ENCODE measurements at places on chromosomes 6 and 20.

DNA sequence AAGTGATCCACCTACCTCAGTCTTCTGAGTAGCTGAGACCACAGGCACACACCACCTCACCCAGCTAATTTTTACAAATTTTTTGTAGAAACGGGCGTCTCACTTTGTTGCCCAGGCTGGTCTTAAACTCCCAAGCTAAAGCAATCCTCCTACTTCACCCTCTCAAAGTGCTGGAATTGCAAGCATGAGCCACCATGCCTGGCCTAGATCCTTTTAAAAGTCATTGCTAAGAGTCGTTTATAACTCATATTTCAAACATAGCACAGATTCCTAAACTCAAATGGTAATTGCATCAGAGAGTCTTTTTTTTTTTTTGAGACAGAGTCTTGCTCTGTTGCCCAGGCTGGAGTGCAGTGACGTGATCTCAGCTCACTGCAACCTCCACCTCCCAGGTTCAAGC lies 7.7 kb upstream of the SAMHD1 start:
- DNase-seq: no peak

DNA sequence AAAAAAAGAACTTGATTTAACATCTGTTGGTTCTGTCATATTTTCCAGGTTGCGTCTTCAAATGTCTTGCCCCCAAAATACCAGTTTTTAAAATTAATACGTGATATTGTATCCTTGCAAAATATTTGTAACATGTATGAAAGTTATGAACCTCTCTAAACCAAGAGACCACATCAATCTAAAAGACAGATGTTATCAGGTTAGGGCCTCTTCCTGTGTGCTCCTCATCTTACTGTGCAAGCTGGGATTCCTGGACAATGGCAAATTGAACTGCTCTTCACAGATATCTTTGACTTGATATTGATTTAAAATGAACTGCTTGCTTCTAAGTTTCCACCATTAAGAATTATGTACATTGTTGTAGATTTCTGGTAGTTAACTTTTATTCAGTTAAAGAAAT lies 9.6 kb downstream of the TMEM239 start:
- DNase-seq: no peak

GRCh38 chr20:62628691-62629090 lies 13.6 kb upstream of the SLCO4A1 start:
- no peak for DNase-seq

GRCh38 chr6:31586599-31587281 lies 663 bp downstream of the LST1 start:
- peak; percentile 52 for DNase-seq

DNA sequence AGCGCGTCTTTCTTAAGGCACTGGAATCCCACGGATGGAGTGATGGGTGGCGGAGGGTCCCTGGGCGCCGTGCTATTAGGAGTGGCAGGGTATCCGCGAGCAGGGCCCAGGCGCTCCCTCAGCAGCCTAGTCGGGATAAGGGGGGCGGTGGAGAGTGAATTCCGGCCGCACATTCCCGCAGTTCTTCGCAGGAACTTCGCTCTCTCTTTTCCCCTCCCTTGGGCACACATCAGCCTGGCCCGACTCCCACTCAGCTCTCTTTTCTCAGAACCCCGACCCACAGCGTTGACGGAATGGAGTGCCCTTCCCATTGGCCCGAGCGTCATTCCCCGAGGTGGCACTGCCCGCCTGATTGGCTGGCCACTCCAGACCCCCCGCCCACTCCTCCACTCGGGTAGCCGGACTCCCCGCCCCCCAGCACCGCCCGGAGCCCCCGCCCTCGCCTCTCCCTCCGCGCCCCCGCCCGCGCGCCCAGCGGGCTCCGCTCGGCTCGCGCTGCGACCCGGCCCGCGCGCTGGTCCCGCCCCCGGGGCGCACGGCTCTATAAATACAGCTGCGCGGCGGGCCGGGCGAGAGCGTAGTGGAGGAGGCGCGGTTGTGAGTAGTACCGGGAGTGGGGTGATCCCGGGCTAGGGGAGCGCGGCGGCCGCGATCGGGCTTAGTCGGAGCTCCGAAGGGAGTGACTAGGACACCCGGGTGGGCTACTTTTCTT lies at the start of gene ID4:
TSS of gene ID4 (plus strand) at position 572 of the 712 bp plus-strand sequence. CDS start 385 bp downstream, outside the sequence.
- no peak for DNase-seq

DNA sequence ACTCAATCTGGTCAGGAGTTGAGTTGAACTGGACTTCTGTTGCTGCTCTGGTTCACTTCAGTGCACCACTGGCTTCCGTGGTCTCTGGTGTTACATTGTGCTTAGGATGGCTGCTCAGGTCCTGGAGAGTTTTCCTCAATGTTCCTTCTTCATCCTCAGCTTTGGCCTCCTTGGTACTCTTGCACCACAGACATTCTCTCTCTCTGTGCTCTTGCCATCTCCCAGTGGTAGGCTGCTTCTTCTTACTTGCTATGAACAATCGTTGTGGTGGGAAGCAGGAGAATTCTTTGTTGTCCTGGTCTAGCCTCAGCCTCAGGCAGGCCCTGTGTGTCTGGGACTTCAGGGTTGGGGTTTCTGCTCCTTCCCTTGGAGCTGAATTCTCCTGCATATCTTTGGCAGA lies 14.5 kb upstream of the DUSP22 start:
- DNase-seq: no peak

DNA sequence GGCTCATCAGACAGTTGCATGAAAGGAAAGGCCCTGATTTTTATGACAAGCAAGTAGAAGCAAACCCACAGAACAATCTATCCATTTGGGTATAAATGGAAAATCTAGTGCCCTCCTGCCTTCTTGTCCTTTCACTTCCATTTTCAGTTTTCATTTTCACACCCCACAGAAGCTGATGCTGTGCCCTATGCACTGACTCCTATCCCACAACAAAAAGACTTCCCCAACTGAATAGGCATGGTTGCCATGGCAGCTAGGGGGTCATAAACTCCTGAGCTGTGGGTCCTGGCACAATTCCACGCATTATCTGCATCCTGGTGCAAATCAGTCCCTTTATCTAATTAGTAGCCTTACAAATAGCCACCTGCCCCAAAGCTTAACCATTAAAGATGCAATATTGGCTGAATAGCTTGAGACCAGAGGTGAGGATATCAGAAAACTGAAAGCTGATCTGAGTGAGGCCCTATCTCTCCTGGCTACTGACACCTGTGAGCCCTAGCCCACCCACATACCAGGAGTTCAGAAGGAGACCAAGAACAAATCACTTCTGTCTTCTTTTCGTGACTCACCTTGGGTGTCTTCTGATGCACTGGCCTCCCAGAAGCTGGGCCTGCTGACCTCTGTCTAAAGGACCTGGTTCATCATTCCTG lies 34.9 kb upstream of the HEY2 start:
- no peak for DNase-seq

Measured in CD4-positive, alpha-beta T cell treated with Interleukin-6 for 4 hours (primary cell).